ENCODE measurements at places on chromosomes 16 and 17.

GRCh38 chr17:46991617-46992016 is 12.6 kb upstream of the RPRML start:
- no peak for DNase-seq

DNA sequence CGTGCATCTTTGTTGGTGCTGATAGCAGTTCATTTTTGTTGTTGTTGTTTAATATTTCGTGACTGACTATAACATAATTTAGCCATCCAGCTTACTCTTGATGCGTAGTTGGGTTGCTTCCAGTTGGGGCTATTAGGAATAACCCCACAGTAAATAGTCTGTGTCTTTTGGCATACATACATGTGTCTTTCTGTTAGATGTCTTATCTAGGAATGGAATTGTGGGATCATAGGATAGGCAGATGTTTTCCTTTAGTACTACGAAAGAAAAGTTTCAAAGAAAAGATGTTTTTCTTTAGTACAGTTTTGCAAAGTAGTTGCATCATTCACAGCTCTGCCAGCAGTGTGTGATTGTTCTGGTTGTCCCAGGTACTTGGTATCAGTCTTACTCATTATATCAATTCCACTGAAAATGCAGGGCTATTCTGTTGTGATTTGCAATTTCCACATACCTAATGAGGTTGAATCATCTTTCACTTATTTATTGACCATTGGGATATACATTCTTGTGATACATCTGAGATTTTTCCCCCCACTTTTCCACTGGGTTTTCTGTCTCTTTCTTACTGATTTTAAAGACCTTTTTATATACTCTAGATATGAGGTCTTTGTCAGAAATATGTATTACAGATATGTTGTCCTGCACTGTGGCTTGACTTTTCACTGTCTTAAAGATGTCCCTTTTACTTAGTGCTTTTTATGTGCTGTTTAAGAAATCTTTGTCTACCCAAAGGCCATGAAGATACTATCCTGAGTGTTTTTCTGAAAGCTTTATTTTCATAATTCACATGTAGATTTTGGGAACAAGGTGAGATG is 173.3 kb downstream of the MRTFB start:
- no peak for DNase-seq

GRCh38 chr17:21374441-21375161 is 1.6 kb upstream of the KCNJ12 start:
- no peak for DNase-seq

- DNase-seq: no peak
These were observed 17.8 kb downstream of the ST6GALNAC2 start for GRCh38 chr17:76567634-76568432.

- no peak for DNase-seq
These were observed 180.4 kb downstream of the IRF8 start for GRCh38 chr16:86079255-86079885.

DNA sequence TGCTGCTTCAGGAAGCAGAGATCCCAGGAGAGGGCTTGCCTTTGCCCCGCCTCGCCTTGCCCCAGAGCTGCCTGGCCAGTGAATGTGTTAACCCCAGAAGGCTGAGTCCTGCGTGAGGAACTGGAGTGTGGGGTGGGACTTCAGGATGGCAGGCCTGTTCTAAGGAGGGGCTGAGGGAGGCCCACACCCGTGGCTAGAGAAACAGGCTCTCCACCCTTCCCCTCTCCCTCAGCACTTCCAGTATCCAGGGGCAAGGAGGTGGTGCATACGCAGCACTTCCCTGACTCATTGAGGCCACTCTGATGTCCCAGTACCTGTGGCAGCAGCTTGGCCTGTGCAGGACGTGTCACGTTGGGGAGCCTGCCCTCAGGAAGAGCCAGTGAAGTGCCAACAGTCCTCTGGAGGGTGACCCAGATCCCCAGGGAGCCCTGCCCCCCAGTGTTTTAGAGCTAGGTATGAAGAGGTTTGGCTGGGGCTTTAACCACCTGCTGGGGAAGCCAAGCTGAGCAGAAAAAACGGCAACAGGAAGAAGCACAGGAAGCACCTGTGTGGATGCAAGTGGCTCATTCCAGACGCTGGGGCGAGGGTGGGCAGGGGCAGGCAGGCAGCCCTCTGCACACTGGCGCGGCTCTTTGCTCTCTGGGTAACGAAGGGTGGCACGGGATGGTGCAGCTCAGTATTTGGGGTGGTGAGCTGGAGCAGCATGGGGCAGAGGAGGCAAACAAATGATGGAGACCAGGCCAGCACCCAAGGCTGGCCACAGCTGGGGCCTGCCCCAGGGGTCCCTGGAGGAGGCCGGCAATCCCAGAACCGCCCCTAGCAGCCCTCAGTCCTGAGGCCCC is 14.7 kb upstream of the CTCF start:
- no peak for DNase-seq

GRCh38 chr16:24509536-24509935 is 29.8 kb upstream of the RBBP6 start:
- DNase-seq: no peak

GRCh38 chr17:66262767-66263166 is 33.6 kb upstream of the APOH start:
- no peak for DNase-seq

GRCh38 chr16:20321671-20322070 is 5.6 kb downstream of the GP2 start:
- DNase-seq: no peak

DNA sequence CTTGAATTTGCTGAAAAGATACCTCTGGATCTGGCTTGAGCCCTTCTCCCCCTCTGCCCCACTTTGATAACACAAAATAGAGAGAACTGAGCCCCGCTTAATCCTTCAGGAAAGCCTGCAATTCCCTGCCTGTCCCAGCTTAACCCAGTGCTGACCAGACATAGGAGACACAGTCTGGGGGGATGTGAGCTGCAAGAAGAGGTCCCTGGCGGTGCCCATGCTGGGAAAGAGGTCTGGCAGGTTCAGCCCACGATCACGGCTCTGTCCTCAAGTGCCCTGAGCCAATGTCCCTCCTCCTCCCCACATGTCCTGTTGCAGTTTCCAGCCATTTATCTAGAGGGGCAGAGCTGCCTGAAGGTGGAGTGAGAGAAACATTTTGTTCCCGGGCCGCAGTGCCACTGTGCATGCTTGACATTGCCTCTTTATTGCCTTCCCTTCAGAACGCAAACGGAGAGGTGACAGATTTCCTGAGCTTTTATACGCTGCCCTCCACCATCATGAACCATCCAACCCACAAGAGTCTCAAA is 29.0 kb downstream of the PLCD3 start:
- no peak for DNase-seq

DNA sequence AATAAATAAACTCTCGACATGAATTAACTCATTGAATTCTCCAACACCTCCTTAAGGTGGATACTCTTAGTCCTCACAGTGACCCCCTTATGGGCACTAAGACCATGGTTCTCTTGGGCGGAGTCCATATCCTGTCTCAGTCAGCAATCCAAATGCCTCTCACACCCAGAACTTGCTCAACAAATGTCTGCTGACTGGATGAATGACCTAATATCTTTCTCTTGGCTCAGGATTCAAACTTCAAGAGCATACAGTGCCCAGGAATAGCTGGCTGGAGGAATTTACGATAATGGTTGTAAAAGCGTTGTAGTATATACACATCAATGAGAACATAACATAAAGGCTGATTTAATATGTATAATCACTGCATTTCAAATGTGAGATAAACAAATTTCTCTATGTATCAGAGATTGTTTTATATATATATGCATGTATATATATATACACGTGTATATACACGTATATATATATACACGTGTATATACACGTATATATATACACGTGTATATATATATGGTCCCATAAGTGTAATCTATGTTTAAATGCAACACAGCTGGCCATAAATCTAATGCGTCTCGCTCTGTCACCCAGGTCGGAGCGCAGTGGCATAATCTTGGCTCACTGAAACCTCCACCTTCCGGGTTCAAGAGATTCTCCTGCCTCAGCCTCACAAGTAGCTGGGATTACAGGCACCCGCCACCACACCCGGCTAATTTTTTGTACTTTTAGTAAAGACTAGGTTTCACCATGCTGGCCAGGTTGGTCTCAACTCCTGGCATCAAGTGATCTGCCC is 6.5 kb upstream of the UBB start:
- DNase-seq: no peak

DNA sequence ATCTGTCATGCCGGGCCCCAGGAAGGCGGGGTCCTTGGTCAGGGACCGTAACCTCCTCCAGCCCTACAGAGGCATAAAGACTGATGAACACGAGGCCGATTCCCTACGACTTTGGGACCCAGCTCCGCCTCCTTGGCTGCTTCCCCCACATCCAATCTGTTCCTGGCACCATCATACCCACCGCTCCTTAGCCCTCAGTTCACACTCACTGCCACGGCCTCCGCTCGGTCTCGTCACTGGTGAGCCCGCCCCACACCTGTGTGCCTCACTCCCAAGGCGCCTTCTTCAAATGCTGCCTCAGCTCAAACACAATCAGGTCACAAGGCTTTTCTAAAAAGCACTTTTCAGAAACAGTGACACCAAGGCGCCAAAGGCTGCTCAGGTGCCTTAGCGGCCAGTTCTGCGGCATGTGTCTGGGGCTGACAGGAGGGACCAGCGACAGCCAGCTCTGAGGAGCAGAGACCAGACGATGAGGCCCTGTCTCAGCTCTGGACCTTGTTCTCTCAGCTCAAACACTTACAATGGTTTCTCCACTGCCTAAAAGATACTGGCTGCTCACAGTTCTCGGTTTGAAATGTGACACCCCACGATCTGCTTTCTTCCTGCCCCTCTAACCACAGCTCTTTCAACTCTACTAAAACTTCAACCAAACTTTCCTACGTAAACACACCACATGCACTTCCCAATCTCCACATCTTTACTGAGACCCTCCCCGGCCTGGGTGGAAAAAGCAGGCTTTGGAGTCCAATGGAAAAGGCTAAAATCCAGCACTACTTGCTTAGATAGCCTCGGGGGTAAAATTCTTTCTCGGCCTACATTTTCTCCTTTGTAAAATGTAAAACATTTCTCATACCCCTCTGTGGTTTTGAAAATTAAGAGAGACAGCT is 33.2 kb downstream of the CYB5D2 start:
- DNase-seq: no peak

GRCh38 chr16:72203401-72203800 is 31.4 kb upstream of the PMFBP1 start:
- no peak for DNase-seq

GRCh38 chr17:61955619-61956018 is 27.8 kb upstream of the INTS2 start:
- DNase-seq: no peak

GRCh38 chr17:29589524-29590410 is at the start of gene GIT1:
Gene GIT1 (minus strand): TSS chr17:29589648. CDS start chr17:29589378, 270 bp downstream.
- DNase-seq: no peak

- DNase-seq: no peak
These were observed 16.6 kb upstream of the DLX4 start for GRCh38 chr17:49952209-49952911.

DNA sequence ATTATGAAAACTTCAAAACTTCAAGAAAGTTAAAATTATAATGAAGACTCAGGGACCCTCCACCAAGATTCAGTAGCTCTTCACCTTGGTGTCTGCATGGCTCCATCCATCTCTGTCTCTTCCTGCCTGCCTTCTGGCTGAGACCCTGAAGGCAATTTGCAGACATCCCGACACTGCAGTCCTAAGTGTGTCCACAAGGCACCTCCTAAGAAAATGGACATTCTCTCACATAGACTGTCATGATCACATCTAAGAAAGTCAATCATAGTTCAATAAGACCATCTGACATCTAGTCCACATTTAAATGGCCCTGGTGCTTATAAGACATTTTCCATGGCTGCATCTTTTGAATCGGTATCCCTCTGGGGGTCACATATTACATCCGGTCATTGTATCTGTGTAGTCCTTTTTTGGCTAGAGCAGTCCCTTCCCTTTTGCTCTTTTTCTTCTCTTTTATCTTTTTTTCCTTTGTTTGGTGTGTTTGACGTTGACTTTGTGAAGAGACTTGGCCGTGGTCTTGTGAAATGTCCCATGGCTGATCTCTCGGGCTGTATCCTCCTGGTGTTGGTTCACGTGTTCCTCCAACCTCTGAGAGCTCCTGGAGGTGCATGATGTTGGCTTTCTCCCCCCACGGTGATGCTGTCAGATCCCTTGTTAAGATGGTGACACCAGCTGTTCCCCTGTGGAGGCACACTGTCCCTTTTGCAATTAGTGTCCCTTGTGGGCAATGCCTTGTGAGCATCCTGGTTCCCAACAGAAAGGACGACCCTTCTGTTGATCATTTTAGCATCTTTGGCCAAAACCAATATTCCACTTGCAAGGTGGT is 5.0 kb upstream of the TNFRSF13B start:
- DNase-seq: no peak

- no peak for DNase-seq
These were observed 59.0 kb upstream of the NKD1 start for GRCh38 chr16:50489182-50489581.

- no peak for DNase-seq
These were observed 329.6 kb downstream of the SNX29 start for GRCh38 chr16:12305847-12306801.

- no peak for DNase-seq
These were observed 34.6 kb downstream of the MBTPS1 start for GRCh38 chr16:84082110-84082509.

DNA sequence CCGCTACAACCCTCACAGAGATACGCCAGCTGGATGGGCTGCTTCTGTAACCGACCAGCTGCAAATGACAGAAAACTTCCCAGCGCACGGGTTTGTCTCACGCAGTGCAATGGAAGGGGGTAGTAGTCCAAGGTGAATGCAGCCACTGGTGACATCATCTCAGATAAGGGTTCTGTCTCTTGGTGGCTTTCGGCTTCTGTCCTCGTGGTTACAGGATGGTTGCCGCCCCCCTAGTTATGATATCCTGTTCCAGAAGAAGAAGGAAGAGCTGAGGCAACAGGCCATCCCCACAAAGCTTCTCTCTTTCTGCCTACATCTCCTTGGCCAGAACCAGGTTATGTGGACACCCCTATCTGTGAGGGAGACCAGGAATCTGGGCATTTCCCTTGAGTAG is 40.3 kb upstream of the BAHCC1 start:
- no peak for DNase-seq

DNA sequence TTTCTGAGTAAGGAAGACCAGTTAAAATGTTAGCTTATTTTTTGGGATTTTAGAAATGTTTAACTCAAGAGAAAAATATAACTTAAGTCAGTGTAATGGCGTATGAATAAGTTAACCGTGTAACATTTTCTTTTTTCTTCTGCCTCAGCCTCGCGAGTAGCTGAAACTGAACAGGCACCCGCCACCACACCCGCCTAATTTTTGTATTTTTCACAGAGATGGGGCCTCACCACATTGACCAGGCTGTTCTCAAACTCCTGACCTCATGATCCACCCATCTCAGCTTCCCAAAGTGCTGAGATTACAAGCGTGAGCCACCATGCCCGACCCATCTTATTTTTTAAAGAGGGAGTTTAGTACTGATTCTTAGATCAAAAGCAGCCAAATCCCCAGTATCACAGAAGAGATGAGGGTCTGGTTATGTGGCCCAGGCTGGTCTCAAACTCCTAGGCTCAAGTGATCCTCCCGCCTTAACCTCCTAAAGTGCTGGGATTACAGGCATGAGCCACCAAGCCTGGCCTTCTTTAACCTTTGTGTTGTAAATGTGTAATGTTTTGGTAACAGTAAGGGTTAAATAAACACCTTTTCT is 16.8 kb downstream of the PITPNC1 start:
- DNase-seq: no peak

Measured in brain pericyte (primary cell).